ENCODE measurements at places on chromosomes 5 and 9. TPM values are rescaled to one million over a fixed set of nuclear protein-coding genes. Genes with fewer than 3 reads are reported as not detected.

DNA sequence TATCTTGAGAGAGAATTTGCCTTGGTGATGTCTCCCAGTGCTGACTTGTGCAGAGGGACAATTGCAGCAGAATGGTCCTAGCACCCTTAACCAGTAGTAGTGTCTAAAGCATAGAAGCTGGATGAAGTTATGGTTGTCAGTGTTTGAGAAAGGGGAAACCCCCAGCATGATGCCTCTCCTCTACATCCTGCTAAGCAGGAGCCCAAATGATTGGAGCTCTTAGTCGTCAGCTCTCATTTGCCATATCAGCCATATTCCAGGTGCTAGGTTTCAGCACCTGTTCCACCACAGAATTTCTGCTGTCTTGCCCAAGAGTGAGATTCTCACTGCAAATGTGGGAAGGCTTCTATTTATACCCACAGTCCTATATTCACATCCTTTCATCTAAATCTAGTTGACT lies 43.7 kb upstream of the RFX3 start:
- no peak for DNase-seq

GRCh38 chr9:81460693-81461092 lies 228.7 kb downstream of the TLE1 start:
- DNase-seq, result no peak

The SMIM33 gene
- not detected for total RNA-seq

The ESM1 gene
- 764 TPM for total RNA-seq

All from pulmonary artery endothelial cell (primary cell).